Epithelial cell of proximal tubule (primary cell): ENCODE measurements at places on chromosomes 11 and 22. TPM values are rescaled to one million over a fixed set of nuclear protein-coding genes. Genes with fewer than 3 reads are reported as not detected.

The HPX gene
- 0.06 and 1.0 TPM in 2 replicates for total RNA-seq

The OR10D3 gene
- total RNA-seq, result not detected in 2 replicates

The SYT13 gene
- 5.4 and 6.4 TPM in 2 replicates for total RNA-seq

The CELSR1 gene
- total RNA-seq, result 33.7 and 85.0 TPM in 2 replicates

The NUMA1 gene
- 116 TPM in 2 replicates for total RNA-seq

The MMP12 gene
- not detected in 2 replicates for total RNA-seq

The GRIK4 gene
- total RNA-seq, result 0.06 and 0.07 TPM in 2 replicates

The OR52E8 gene
- not detected in 2 replicates for total RNA-seq

DNA sequence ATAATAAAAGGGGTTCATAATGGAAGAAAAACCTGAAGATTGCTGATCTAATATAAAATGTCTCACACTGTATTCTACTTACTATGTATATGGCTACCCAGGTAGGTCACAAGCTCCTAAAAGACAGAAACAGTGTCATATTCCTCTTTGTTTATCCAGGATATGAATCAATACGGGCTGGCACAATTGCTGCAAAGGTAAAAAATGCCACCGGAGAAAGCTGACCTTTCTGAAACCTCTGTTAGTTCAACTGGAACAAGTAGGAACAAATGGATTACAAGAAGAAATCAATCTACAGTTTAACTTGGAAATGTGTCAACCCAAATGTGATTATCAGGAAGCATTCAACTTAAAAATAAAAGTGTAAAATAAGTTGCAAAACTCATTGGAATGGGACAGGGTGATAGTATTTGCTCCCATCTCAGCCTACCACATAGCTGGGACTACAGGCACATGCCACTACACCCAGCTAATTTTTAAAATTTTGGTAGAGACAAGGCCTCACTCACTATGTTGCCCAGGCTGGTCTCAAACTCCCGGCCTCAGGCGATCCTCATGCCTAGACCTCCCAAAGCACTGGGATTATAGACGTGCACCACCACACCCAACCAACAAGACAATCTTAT, 27.6 kb downstream of the SLC35F2 start:
- no peak for DNase-seq

- DNase-seq, result no peak
Measured at GRCh38 chr22:31812977-31813605, 59.3 kb downstream of the DEPDC5 start.

- no peak for DNase-seq
Measured at GRCh38 chr11:5992150-5992549, 5.4 kb upstream of the OR52L1 start.

- DNase-seq, result no peak
Measured at GRCh38 chr11:12606597-12606996, 67.6 kb upstream of the TEAD1 start.

- DNase-seq, result no peak
Measured at GRCh38 chr11:122365610-122366360, 249.8 kb upstream of the BLID start.

- no peak for DNase-seq
Measured at GRCh38 chr11:3723014-3723708, 52.0 kb upstream of the CHRNA10 start.

GRCh38 chr11:34341096-34341495, 16.7 kb downstream of the ABTB2 start:
- DNase-seq, result no peak

DNA sequence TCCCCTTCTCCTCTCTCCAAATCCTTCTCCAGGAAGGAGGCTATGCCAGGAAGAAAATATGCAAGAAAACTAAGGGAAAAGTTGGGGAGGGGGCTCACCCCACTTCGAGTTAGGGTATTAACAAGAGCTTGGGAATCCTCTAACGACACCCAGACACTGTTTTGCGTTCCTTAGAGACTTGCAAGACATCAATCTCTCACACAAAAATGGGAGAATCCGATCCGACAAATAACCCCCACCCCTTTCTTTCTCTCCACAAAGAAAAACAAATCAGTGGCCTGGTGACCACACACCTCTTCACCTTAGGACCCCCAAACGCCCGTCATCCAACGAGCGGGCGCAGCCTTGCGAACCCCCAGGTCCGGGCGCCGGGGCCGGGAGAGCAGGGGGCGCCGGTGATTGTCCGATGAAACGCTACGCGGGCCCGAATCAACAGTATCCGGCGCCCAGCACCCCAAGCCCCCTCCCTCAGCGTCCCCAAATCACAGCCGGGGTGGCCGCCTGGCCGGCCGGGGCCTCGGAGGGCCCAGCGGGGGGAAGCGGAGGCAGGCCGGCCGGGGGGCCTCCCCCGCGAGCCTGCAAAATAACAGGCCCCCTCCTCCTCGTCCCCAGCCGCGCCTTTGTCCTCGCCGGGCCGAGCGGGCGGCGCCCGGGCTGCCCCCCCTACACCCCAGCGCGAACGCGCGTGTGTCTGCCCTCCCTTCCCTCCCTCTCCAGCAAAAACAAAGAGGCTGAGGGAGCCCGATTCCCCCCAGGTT, 690 bp downstream of the CSNK1E start:
- DNase-seq, result no peak

GRCh38 chr11:119639642-119640205, 89.3 kb downstream of the NECTIN1 start:
- no peak for DNase-seq

DNA sequence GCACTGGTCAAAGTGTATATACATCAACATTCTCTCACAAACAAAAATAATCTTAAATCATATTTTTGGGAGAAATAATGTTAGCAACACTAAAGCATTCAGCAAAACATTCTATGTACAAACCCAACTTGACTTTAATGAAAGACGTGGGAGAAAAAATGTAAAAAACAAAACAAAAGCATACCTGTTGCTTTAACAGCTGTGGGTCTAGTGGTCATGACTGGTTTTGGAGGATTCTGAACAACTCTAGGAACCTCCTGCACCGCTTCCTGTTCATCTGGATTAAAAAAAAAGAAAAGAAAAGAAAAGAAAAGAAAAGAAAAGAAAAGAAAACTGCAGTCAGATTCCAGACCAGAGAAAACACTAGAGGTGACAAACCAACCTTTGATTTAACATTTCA, 2.1 kb downstream of the FNBP4 start:
- no peak for DNase-seq

DNA sequence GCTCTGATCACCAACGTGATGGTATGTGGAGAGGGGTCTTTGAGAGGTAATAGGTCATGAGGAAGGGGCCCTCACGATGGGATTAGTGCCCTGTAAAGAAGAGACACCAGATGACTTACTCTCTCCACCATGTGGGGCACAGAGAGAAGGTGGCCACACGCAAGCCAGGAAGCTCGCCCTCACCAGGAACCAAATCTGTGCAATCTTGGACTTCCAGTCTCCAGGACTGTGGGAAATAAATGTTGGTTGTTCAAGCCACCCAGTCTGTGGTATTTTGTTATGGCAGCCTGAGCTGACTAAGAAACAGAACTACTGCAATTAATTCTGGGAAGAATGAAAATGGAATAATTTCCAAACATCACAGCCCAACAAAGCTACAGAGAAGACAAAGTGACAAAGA, 117.5 kb downstream of the SNX19 start:
- DNase-seq, result no peak

DNA sequence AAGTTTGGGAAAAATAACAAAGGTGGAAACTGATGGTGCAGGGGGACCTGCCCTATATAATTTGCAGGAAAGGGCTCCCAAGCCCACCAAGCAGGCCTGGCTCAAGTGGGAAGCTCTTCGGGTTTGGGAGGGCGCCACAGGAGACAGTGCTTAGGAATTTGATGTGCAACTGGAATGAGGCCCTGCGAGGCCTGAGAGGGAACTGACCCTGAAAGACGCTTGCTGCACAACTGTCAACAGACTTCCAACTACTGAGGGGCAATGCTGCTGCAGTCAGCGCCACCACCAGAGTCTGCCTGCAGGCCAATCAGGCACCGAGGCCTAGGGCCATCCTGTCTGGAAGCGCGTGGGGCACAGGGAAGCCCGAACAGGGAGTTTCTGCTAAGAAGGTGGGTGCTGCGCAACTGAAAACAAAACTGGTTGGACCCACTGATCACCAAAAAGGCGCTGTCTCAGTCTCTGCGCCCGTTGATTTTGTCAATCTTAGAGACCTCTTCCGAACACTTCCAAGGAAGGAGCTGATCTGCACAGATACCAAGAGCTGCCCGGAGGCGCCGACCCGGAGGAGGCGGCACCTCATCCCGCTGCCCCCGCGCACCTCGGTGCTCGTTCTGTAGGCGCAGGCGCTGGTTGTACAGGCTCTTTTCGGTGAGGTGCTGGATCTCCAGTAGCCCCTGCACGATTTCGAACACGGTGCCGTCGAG, 667 bp downstream of the DGCR6L start:
- DNase-seq, result no peak

DNA sequence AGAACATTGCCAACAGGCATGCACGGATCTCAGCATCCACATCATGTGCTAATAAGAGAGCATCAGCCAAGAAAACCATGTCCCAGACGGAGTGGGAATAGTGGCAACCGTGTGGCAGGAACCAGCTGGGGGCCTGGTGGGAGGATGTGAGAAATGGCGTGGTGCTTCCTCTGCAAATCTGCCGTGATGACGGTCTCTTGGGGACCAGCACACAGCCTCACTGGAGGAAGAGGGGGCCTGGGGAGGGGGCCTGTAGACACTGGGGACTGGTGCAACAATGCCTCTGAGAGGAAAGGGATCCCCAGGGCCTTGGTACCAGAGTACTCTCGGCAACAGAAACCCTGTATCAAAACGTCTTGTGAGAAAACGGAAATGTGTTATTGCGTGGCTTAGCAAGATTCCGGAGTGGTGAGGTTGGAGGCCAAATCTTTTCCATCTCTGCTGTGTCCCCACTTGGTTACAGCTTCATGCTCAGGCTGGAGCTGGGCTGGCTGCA, 154.3 kb upstream of the TBCEL start:
- DNase-seq, result no peak

DNA sequence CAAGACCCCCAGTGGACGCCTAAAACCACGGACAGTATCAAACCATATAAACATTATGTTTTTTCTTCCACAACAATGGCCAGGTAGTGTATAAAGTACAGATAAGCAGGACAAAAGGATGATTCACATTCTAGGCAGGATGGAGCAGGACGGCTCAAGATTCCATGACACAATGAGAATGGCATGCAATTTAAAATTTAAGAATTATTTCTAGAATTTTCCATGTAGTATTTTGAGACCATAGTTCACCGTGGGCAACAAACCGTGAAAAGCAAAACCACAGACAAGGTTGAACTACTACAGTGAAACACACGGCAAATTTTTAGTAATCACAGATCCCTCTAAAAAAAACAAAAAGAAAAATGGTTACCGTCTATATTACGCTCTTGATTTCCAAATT, 7.5 kb downstream of the NARS2 start:
- DNase-seq, result no peak

GRCh38 chr11:115291325-115291724, 212.9 kb downstream of the CADM1 start:
- no peak for DNase-seq

- no peak for DNase-seq
Measured at GRCh38 chr11:98545544-98546175, 475.1 kb upstream of the CNTN5 start.

DNA sequence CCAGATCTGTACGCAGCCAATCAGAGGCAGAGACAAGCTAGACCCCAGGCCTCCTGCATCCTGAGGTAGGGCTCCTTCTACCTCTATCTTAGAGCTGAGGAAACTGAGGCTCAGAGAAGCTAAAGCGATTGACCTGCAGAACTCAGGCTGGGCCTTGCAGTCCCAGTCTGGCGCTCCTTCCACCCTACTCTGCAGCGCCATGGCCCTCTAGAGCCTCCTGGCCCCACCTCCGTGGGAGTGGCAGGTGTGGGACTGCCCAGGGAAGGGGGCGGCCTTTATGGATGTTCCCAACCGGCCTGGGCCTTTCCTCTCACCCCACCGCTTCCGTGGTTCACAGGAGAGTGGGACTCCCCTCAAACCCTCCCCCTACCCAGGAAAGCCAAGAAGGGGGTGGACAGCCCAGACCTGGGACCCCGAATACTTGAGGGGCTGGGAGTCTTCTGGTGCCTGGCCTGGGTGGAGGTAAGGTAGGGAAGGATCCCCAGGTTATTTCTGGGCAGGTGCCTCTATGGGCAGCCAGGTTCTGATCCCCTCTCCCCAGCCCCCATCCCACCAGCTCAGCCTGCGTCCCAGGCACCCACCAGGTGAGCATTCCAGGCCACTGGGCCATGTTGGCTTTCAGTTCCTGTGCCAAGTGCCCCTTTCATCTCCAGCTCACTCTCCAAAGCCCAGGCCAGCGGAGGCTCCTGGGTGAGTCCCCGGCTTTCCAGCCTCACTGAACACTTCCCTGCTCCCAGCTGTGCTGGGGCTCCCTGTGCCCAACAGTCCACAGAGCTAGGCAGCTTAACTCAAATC, 3.0 kb downstream of the WNT11 start:
- DNase-seq, result no peak

GRCh38 chr11:67372321-67372992, 941 bp downstream of the CLCF1 start:
- DNase-seq, result no peak

DNA sequence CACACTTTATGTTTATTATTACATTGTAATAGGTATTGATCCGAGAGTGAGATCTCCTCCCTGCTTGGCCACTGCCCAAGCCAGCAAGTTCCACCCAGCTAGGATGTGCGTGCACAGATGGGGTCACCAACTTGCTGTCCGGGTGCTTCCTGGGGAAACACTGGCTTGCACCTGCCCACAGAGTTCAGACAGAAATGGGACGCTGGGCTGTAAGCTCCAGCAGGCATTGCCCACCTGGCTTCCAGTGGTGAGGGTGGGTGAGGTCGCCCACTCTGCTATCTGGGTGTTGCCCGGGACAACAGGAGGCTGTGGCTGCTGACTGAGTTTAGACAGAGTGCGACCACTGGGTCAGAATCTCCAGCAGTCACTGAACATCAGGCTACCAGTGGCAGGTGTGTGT, 289.8 kb upstream of the ANO3 start:
- DNase-seq, result no peak

DNA sequence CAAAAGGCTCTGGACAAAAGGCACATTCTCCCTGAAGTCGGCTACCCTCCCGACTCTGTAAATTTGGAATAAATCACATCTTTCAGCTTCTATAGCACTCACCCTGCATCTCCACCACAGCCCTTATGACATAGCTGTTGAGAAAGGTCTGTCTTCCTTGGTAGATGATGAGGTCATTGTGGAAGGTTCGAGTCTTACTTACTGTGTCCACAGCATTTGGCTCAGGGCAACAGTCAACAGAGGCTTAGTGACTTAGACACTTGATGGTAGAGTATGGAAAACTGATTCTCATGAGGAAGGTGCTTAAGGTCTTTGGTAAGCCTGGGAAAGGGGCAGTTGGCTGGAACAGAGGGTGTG, 45.6 kb downstream of the PTPRJ start:
- no peak for DNase-seq
